ENCODE measurements at places on chromosomes 12 and 14.
A peak's percentile ranks its signal among the peaks of the same experiment; 100 is the strongest.

DNA sequence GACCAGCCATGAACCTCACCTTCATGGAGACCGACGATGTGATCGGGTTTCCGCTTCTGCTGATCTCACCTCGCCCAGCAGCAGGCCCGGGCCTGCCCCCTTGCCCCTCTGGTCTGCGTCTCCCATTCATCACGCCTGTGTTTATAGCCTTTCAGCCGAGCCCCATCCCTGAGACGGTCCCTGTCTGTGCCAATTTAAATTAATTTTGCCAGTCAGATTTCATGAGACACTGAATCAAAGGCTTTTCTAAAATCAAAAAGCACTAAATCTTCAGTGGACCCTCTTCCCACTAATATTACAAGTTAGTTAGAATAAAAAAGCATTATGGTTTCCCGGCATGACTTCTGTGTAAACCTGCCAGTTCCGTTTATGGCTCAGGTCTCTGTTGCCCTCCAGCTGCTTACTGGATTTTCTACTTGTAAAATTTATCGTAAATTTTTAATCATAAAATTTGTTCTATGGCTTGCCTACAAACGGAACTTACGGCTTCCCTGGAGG, 155.9 kb downstream of the ESRRB start:
- DNase-seq, result no peak

- DNase-seq, result no peak
Observed at GRCh38 chr14:101243587-101244338, 317.5 kb upstream of the DIO3 start.

DNA sequence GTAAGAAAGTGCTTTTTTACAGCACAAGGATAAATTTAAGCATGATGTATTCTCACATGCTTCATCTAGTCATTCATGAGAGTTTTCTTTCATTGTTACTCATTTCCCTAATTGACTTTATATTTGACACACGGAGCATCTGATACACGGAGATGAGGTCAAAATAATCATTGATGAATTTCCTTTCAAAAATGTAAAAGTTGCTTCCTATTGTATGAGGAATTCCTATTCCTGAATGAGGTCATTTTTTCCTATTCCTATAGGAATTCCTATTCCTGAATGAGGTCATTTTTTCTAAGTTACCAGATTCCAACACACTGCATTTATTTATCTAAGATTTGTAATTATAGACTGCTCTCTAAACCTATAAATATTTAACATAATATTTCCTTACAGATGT, 316.7 kb upstream of the KITLG start:
- no peak for DNase-seq

GRCh38 chr14:54261283-54261682, 135.5 kb upstream of the CDKN3 start:
- DNase-seq, result peak; percentile 75

Data from neural progenitor cell (in vitro differentiated cells).